ENCODE measurements at places on chromosomes 6 and 20.

DNA sequence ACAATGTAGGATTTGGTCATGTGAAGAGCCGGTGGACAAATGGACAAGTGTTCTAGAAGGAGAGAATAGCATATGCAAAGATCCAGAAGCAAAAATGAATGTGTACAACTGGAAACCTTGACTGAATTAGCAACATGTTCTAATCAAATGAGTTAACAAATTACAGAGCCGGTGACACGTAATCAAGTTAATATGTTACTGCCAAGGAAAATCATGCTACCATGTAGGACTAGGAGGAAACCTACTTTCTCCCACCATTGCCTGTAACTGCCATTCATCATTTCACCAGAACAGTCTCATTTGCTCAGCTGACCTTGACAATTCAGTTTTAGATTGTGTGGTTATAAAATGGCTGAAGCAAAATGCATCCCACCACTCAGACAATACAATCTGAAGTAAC, 179.4 kb downstream of the KIF16B start:
- no peak for DNase-seq

- DNase-seq, result no peak
Observed at GRCh38 chr6:149681209-149681608, 32.7 kb upstream of the KATNA1 start.

DNA sequence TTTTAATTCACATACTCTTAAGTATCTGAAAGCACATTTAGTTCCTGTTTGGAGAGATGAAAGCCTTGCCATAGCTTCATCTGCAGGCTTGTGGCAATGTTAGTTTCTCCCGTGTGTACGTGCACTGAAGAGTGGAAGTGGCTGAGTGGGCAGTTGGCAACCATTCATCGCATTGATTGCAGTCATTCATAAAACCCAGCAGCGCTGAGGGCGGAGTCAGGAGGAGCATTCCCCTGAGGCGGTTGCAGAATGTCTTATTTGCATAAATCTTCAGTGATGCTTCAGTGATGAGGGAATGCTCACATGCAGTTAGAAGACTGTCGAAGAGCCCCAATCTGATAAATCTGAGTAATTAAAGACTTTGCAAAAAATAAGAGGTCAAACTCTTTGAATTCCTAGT, 79.1 kb downstream of the RIMS1 start:
- no peak for DNase-seq

DNA sequence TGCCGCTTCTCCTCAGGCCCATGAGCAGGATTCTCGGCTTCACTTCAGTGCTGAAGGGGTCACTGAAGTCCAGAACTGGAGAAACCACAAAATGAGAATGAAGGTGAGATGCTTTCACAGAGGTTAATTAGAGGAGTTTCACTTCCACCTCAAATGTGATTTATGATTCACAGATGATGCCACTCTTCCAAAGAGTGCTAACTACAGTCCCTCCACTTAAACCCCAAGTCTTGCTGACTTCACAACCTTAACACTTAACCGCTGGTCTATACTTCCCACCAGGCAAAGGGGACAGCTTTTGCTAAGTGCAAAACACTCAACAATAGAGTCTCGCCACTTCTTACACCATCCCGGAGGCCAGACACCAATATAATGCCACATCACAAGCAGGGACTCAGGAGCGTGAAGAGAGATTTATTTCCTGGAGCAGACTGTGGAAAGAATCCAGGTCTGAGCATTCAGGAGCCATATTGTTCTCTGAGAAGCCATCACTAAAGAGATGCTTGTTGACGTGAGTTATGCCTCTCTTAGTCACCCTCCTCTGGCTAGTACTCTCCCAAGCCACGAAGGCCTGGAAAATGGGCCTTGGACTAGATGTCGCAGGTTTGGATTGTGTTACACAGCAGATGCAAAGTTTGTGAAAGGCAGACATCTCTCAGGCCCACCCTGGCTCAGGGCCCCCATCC, 24.4 kb downstream of the RRAGD start:
- no peak for DNase-seq

DNA sequence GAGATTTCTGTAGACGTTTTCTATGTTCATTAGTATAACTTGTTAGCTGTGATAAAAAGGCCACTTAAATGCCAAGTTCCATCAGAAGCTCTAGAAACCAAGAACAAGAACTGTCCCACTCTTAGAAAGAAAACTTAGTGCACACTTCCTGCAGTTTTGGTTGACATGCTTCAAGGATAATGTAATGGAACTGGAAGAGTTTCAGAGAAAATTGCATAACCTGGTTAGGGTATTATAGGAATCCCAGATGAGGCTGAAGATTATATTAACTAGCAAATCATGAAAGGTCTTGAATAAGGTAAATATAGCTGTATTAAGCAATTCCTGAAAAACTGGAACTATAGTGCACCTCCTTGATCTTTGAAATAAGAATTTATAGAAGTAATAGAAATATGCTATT, 1.8 kb upstream of the PHACTR2 start:
- DNase-seq, result no peak

GRCh38 chr6:89952686-89953085, 58.4 kb downstream of the GJA10 start:
- DNase-seq, result no peak

DNA sequence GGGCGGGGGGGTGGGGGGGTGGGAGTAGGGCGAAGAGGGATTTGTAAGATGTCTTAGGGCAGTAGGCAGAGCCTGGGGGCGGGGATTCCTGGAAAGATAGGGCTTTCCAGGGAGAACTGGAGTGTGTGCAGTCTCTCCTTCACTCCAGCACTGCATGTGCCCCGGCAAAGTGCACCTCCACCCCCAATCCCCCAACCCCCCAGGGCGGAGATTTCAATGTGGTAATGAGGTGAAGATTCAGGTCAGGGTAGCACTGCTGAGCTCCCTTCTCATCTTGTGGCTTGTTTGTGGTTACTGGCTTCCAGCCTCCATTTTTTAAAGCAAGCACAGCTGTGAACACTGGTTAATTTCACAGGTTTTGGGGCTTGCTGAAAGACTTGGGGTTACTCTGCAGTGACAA, 5.9 kb downstream of the TMEM239 start:
- peak; percentile 70 for DNase-seq

- DNase-seq, result no peak
Observed at GRCh38 chr6:43547222-43547621, 28.6 kb downstream of the XPO5 start.

- DNase-seq, result no peak
Observed at GRCh38 chr6:98024359-98024758, 741.3 kb upstream of the MMS22L start.

DNA sequence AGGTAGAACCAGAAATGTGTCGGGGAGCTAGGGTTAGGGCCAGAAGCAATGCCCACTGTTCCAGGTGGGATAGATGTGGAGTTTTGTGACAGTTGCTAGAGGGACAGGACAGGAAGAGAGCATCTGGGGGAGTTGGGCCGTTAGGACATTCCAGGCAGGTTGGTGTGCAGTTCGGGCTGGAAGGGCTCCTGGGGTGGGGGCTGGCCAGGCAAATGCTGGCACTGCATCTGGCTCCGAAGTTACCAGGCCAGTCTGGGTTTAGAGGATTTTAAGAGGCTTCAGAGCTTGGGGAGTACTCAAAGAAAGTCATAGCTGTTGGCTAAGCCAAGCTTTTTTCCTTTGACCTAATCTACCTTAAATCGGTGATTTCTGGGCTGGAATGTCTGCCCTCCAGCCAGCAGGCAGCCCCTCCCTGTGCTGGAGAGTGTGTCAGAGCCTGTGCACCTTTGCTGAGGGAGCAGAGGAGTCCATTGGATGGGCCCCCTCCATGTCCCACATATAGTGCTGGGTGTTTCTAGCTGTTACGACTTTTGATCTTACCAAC, 20.8 kb downstream of the PLCG1 start:
- peak; percentile 67 for DNase-seq

DNA sequence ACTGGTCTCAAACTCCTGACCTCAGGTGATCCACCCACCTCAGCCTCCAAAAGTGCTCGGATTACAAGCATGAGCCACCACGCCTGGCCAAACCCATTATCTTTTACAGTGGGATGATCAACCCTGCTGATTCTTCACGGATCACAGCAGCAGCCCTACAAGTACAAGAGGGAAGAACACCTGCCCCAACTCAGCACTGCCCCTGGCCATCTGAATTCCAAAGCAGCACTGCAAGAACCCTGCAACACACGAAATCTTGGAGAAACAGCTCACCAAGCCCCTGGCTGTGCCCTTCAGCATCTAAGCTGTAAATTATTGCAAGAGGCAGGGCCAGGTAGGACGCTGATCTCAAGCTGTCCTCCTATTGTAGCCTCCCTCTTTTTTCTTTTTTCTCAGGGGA, 54.5 kb upstream of the MC3R start:
- DNase-seq, result no peak

Data from islet precursor cell (in vitro differentiated cells).